Effector CD4-positive, alpha-beta T cell (primary cell): ENCODE measurements at places on chromosomes 7 and 10.
A peak's percentile ranks its signal among the peaks of the same experiment; 100 is the strongest.

DNA sequence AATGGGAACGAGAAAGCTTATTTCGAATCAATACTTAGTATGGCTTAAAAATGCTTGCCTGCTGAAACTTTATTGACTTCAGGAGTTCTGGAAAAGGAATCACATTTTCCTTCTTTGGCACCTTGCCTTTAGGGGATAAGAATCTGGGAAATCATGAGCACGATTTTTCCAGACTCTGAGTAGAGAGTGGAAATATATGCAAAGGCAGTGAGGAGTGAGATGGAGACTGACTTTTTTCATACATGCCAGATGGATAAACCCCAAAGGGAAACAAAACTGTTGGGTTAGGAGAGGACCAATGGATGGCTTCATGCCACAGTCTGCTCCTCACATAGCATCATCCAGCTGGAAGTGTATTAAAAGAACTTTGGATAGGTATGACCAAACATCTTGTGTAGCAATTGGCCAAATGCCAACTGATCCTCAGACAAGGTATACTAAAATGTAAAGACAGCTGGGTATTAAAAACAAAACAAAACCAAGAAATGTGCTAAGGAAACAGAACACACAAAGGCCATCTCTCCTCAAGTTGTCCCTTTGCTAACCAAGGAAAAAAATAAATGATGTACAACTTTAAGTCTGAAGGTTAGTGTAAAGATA is 1.7 kb downstream of the COL28A1 start:
- no peak for DNase-seq

DNA sequence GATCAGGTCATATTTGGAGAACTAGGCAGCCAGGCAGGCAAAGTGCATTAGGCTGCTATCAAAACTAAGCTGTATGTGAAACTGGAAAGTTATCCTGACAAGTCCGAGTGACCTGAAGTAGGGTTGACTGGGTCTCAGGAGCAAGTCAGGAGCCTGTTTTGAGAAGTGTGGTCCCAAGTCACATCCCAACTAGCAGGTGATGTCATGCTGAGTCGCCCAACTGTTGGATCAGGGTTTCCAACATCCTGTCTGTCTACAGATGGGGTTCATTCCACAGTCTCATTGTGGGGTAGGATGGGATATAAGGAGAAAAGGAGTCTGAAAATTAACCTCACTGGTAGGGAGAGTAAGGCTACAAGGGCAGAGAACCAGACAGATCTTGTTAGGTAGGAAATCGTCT is 27.0 kb downstream of the SLC26A4 start:
- no peak for DNase-seq

- no peak for DNase-seq
These were observed 2.5 kb downstream of the SLC25A28 start for GRCh38 chr10:99617696-99618095.

DNA sequence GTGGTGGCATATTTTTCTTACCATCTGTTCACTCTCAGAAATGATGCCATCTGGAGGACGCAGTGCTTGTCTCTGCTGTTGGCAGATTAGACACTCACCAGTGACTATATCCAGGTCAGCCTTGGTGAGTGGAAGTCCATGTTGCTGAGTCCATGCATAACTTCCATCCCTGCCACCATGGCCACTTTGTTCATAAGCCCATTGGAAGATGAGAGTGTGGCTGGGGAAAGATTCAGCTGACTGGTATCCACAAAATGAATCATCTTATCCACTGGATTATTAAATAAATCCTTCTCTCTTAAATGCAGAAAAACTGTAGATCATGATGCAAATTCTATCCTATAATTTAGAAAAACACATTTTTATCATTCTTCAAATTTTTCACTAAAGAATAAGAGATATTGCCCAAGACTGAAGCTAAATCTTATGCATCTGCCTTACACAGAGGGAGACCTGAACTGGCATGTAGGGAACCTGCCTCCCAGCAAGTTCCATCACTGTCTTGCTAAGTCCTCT is 726.9 kb downstream of the TNS3 start:
- DNase-seq = no peak

DNA sequence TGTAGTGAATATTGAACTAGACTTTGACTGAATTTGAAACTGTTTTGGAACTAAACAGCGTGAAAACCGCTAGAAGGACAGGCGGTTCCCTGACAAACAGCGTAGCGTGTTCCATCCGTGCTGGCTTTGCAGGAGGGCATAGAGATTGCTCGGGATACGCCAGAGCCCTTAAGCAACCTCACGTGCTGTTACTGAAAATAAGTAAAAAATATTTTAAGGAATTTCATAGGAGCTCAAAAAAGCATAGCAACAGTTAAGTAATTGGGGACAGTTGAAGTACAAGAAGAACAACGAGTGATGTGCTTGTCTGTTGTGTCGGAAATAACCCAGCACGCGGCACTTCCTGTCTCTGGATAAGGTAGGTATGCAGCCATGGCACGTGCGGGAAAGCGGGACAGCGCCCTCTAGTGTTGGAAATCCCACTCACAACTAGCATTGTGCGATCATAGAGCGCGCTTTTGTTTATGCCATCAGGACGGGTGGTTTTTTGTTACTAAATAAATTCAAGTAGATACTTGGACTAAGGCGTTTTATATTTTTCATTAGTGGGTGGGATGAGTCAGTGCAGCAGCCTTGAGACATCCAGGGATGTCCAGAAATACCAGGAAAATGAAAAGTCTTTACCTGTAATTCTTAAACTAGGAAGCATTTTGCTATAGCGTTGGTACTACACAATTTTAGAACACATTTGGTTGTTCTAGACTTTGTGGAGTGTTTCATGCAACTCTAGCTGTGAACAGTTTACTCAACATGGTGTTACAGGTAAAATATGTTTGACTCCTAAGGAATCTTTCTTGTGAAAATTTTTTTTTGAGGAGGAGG is 50.4 kb downstream of the DNAJB6 start:
- DNase-seq = peak; percentile 85
